ENCODE measurements at places on chromosomes 3 and 15.
A peak's percentile ranks its signal among the peaks of the same experiment; 100 is the strongest.

DNA sequence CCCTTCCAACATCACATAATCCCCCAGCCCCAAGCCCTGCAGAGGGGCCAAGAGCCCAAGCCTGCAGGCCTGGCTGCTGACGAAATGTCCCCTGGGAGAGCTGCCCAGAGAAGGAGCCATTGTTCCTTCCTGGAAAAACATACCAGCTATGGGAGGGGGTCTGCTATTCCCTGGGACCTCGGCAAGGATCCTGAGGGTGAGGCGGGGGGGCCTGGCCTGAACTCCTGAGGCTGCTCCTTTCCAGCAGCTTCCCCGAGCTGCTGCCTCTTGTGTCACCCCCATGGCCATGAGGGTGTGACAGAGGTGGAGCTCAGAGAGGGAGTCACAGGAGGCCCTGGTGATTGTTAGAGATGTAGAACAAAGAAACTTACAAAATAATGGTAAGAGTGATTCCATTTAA, 12.9 kb downstream of the LOXL1 start:
- no peak for DNase-seq

GRCh38 chr3:133283958-133284807, 115.7 kb upstream of the BFSP2 start:
- peak; percentile 36 for DNase-seq

GRCh38 chr15:101376615-101377395, 81.8 kb upstream of the SNRPA1 start:
- DNase-seq, result no peak

DNA sequence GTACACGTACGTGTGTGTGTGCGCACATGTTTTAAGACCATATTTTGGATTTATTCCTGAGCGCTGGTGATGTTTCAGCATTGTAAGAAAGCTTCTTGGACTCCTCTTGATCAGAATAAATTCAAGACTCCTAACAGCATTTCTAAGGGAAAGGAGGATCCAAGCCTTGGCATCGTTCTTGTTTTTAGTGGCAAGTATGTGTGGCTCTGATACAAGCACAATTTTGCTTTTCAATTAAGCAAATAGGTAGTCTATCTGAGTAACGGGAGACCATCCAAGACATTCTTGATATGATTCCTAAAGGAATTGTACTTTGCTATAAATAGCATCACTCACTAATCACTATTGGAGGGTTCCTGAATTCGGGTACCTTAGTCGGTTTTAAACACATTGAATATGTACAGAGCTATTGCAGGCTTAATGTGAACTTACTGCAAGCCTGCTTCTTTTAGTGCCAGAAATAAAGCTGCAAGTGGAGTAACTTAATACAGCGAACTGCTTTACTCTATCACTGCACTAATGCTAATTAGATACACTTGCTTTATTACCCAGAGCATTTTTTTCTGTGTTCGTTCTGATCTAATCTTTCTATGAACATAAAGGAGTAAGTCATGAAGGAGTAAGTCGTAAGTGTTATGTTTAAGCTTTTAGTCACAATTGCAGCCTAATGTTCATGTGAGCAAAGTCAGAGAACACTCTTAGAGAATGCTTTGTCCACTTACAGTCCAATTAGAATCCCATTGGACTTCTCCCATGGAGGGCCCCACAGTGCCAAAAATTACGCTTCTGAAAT, 186.3 kb downstream of the MCTP2 start:
- peak; percentile 38 for DNase-seq

DNA sequence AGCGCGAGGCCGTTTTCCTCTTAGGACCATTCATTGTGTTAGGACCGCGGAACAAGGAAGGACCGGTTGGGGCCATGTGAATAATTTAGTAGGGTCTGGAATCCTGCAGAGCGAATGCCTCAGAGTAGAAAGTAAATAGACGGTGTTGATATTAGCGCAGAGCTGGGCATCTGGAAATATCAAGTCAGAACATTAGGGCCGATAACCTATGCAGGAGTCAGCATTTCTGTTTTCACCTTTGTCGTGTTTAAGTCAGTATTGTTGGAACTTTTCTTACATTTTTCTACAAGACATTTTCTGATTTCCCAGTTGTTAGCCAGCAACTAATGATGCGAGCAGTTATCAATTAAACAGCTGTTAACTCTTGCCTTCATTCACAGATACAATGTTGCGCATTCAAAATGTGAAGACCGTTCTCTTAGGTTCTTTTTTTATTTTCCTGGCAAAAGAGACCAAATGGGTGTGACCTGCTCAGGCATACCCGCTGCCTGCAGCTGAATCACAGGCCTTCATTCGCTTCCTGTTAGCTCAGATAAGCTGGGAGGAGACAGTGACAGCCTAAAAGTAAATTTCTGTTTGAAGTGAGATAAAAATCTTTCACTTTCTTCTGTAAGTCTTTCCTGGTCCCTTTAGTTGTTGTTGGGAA, 966 bp upstream of the PKM start:
- peak; percentile 90 for DNase-seq

DNA sequence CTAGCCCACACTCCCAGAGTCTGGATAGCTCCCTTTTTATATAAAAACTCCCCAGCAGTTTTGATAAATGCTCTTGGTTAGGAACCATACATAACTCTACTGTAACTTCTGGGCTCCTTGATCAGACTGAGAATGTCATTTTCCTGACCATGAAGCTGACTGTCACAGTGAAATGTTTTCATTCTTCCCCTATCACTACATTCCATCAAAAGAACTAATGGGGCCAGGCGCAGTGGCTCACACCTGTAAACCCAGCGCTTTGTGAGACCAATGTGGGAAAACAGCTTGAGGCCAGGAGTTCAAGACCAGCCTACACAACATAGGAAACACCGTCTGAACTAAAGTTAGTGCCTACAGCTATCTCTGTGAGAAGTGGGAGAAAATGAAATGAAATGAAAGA, 72.8 kb upstream of the MYO5C start:
- DNase-seq, result no peak

GRCh38 chr15:37217567-37217966, 117.2 kb upstream of the MEIS2 start:
- peak; percentile 14 for DNase-seq

DNA sequence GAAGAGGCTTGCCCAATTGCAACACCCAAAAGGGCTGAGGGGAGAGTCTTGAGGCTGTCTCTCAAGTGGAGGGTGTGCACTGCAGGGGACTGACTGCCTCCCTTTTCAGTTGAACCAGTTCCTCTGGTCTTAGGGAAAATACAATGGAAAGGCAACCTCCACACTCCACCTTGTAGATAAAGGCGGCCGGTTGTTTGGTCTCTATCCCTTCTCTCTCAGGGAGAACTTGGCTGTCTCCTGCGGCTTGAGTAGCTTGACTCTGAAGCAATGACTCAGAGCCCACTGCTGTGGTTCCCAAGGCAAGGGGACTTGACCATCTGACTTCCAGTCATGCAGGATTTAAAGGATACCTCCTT, 143.2 kb upstream of the UMPS start:
- DNase-seq, result no peak

- DNase-seq, result peak; percentile 78
These were observed 243.2 kb downstream of the NEK10 start for GRCh38 chr3:27125821-27126501.

- no peak for DNase-seq
These were observed 70.7 kb downstream of the CD200R1L start for GRCh38 chr3:112776000-112776399.

DNA sequence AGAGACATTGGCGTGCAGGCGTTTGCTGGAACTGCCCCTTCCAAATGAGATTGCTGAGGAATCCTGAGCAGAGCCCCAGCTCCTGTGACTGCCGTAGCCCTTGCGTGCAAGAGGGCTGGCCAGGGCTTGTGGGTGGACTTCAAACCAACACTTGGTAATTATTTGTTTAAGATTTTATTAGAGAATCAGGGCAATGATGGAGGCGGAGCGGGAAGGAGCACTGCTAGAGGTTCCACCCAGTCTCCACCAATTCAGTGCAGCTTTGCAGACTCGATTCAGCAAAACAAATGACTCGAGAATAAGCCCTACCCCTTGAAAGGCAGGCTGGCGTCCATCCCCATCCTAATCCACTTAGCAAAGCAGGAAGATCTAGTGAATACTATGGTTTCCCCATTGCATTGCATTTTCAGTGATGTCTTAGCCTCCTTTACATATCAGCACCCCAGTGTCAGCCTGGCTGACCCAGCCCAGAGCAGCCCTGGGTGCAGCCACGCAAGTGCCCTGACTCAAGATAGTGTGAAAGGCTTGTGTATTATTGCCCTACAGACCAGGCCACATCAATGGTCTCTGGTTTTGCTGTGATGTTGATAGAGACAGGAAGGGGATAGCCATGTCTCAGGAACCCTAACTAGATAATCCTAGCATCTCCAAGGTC, 26.0 kb downstream of the GLDN start:
- peak; percentile 41 for DNase-seq

DNA sequence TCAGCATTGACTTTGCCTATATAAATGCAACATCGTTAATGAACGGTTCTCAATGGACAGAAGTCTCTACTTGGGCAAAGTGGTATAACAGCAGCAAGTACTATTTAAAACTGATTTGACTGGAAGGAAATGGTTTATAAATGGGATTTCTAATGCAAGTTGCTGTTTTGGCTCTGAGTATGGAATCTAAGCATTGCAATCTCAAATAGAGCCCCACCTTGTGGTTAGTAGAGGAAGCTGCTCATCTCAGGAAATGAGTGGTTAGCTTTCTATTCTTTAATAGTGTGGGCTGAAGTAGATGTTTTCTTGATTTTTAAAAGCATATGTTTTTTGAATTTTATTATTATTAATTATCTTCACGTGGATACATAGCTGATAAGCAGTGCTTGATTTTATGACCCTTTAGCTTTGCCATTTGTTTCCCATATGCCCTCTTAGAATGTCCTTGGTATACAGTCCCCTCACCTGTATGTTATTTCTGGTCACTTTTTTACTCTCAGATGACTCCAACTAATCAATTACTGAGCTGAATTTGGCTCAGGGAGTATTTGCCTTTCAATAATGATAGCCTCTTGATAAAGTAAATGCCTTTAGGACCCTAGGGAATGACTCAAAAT, 67.1 kb downstream of the OXSM start:
- DNase-seq, result peak; percentile 50

- no peak for DNase-seq
These were observed 30.0 kb downstream of the FILIP1L start for GRCh38 chr3:100084100-100084806.

DNA sequence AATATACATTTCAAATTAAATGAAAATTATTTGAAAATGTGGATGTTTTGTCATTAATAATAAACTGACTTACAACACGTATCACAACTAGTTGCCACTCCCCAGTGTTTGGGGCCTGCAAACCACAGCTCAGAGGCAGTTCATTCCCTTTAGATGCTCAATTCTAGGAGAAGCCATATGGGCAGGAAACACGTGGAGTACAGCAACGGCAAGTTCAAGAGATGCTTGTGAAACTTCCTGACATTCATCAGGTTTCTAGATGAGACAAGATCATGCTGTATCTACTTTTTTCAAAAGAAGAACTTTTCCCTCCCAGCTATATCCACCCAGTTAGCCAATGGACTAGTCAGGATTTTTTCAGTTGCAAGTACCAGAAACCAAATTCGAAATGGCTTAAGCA, 17.6 kb upstream of the PLA2G4D start:
- no peak for DNase-seq

GRCh38 chr3:187550446-187550845, 119.7 kb downstream of the SST start:
- no peak for DNase-seq

- DNase-seq, result no peak
These were observed 14.6 kb downstream of the UBAP1L start for GRCh38 chr15:65100442-65100841.

- DNase-seq, result peak; percentile 90
These were observed 147.4 kb downstream of the TJP1 start for GRCh38 chr15:29674661-29675533.

- DNase-seq, result peak; percentile 30
These were observed 610.6 kb upstream of the CFAP20DC start for GRCh38 chr3:59660376-59660775.

- no peak for DNase-seq
These were observed 23.3 kb upstream of the ACAN start for GRCh38 chr15:88779944-88780343.

All from NCI-H69 (cell line).